Activated T-helper 1 cell treated with anti-CD3 and anti-CD28 coated beads, Interleukin-12 subunit alpha, Interleukin-12 subunit beta, Interleukin-2, Interleukin-4 antibody, amounts not matched to agents 30 ng/mL and 10 ng/mL and 1 ng/mL, durations not matched to agents 14 hours and 24 hours and 36 hours (primary cell): ENCODE measurements at places on chromosomes 6 and 20. TPM values are rescaled to one million over a fixed set of nuclear protein-coding genes. Genes with fewer than 3 reads are reported as not detected.

The SGK2 gene
- 0.17 TPM in 1 of 2 replicates, not detected in the other for total RNA-seq

The SF3B5 gene
- 204 and 232 TPM in 2 replicates for total RNA-seq

The STMN3 gene
- total RNA-seq = 5.3 and 5.5 TPM in 2 replicates

The NRSN2 gene
- total RNA-seq = 5.1 and 6.5 TPM in 2 replicates

The LY6G5C gene
- 4.7 and 4.9 TPM in 2 replicates for total RNA-seq

The LHFPL5 gene
- total RNA-seq = not detected in 2 replicates

The CRIP3 gene
- not detected in 2 replicates for total RNA-seq

The CST4 gene
- not detected in 2 replicates for total RNA-seq

The FGD2 gene
- 0.65 and 1.5 TPM in 2 replicates for total RNA-seq

The ERVFRD-1 gene
- not detected in 2 replicates for total RNA-seq

The TCP11 gene
- total RNA-seq = not detected in 2 replicates

The TRAPPC3L gene
- not detected in 2 replicates for total RNA-seq

The RCAN2 gene
- total RNA-seq = 0.44 and 0.59 TPM in 2 replicates

The IMPG1 gene
- not detected in 2 replicates for total RNA-seq

The MUC22 gene
- not detected in 2 replicates for total RNA-seq

The SLC2A10 gene
- total RNA-seq = not detected in 2 replicates

The TMEM63B gene
- total RNA-seq = 17.0 and 20.7 TPM in 2 replicates

The PXDC1 gene
- 0.12 and 0.57 TPM in 2 replicates for total RNA-seq

The STMND1 gene
- total RNA-seq = not detected in 2 replicates

The SLC24A3 gene
- not detected in 2 replicates for total RNA-seq
